ENCODE measurements at places on chromosomes 4 and X. TPM values are rescaled to one million over a fixed set of nuclear protein-coding genes. Genes with fewer than 3 reads are reported as not detected.

MMRN1 gene
- 82.0 TPM for total RNA-seq

KCND1 gene
- not detected for total RNA-seq

HMGB3 gene
- total RNA-seq = 24.9 TPM

PARM1 gene
- total RNA-seq = 0.07 TPM

FHL1 gene
- total RNA-seq = 95.5 TPM
